ENCODE measurements at places on chromosomes 2 and 18.
A peak's percentile ranks its signal among the peaks of the same experiment; 100 is the strongest.

DNA sequence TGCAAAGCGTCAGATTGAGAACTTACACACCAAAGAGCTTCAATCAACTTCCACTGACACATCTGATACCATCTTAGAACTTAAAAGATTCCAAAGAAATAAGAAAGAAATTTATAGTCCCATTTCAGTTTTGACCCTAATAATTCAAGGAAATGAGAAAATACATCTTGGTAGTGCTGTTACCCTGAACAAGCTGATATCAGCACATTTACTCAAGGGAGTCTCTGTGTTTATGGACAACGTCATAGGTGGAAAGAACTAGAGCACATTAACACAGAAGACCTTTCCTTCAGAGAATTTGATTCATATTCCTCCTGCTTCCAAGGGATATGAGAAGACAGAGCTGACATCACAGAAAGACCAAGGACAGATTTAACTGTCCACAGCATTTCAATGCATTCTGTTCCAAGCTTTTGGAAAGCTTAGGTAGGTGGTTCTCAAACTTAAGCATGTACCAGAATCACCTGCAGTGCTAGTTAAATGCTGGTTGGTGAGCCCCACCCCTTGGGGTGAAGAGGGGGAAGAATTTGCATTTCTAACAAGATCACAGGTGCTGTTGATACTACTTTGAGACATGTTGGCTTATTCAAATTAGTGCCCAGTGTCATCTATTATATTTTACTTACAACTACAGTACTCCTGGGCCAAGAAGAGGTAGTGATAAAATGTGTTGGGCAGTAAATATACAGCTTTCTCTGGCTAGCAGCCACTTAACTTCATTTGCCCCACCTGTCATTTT, 59.8 kb downstream of the LDAH start:
- DNase-seq = no peak

DNA sequence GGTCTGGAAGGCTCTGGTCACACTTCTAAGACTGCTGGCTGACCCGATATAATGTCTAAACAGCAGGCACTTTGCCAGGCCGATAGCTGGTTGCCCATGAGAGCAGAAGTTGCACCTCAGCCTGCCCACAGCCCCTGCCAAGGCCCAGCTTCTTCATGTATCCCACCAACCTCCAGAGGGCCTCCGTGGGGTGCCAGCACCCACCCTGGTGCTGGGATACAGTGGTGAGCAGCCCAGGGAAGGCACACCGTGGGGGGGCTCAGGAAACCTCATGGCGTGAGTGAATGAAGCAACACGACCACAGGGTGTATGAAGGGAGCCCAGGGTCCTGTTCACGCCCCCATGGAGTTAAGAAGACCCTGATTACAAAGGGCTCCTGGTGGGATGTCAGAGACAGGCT, 16.2 kb upstream of the GLI2 start:
- DNase-seq = no peak

DNA sequence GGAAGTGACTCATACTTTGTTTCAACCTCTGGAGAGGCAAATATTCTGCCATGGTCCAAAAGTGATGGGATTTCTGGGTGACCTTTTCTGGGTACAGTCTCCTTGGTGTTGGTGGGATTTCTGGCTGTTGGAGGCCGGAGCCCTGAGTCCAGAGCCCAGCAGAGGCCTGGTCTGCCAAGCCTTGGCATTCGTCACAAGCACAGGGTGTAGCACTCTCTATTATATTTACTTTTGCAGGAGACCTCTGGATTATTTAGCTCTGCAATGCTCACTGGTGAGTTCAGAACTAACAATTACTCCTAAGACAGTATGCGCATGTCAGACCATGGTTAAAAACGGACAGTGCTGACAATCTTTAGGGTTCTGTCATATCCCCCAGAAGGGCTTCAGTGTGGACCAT, 201.6 kb upstream of the TWIST2 start:
- DNase-seq = no peak

DNA sequence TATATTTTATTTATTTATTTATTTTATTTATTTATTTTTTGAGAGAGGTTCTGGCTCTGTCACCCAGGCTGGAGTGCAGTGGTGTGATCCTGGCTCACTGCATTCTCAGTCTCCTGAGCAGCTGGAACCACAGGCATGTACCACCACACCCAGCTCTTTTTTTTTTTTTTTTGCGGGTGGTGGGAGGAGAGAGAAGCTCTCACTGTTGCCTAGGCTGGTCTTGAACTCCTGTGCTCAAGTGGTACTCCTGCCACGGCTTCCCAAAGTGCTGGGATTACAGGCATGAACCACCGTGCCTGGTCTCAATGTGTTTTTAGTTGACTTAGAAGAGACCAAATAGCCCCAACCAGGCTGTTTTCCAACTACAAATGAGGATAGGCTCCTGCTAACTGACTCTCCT, 80.7 kb downstream of the PDCL3 start:
- no peak for DNase-seq

GRCh38 chr2:39141334-39142271, 20.8 kb upstream of the SOS1 start:
- DNase-seq = peak; percentile 43

DNA sequence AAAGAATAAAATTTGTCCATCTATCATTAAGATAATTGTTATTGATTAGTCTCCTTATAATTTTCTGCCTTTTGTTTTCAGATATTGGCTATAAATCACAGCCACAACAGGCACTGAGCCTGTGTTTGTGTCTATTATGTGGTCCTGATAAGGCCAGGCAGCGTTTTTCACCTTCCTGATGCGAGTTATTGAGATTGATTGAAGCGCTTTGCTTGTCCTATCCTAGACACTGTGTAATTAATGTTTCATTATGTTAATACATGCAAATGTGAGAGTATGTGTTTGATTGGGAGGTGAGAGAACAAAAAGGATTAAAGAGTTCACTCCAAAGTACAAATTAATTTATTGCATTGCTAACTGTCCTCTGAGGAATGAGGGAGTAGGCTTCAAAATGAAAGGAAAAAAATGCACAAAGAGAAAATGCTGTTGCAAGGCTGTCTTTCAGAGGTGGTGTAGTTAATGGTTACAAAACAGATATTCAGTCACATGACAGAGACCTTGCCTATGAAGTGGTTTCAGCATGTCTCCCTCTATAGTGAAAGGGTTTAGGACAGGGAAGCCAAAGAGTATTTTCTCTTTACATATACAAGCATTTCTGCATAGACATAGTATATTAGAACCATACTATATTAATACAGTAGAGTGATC, 391.1 kb downstream of the DCC start:
- DNase-seq = no peak

DNA sequence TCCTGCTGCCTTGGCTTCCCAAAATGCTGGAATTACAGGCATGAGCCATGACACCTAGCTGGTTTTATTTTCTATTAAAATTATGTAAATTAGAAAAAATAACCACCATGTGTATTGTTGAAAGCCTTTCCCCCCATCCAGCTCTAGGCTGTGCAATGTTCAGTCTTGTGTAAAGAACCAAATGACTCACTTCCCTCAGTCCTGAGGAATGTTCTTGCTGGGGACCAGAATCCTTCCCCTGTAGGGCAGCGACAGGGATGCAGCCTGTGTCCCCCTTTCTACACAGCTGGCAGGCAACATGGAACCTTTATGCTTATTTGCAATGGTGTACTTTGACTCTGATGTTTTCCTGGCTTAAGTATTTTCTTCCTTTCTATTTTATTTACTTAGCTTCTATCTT, 29.4 kb downstream of the AOX1 start:
- no peak for DNase-seq

GRCh38 chr2:239917125-239917956, 107.8 kb downstream of the NDUFA10 start:
- no peak for DNase-seq

DNA sequence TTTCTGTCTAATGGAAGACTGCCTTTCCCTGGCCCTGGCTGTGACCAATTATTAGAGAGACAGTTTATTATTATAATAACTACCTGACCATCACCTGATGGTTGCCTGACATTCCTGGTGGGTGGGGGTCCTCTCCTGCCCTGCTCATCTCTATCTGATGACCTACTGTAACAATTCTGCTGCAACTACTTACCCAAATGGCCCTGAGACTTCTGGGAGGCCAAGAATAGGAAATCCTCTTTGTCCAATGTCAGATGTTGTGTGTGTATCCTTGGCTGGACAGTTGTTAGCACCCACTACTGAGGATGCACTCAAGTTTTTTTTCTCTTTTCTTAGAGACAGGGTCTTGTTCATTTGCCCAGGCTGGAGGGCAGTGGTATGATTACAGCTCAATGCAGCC, 110.3 kb downstream of the DDX1 start:
- DNase-seq = no peak

DNA sequence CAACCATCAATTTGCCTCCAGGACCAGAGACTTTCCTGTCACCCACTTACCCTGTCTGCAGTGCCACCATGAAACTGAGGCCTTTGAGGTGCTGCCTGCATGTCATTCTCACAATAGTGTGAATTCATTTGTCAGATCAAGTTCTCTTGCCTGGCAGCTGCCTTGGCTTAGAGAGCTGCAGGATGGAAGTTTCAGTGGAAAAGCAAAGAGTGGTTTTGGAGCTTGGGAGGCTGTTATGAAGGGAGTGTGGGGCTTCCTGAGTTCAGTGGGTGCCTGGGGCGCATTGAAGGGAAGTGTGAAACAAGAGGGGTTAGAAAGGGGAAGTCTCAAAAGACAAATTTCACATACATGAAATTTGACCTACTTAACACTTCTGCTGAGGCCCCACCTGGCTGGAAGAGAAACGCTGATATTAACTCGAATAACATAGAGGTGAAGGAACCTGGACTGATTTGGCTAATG, 7.9 kb upstream of the LBH start:
- peak; percentile 57 for DNase-seq

DNA sequence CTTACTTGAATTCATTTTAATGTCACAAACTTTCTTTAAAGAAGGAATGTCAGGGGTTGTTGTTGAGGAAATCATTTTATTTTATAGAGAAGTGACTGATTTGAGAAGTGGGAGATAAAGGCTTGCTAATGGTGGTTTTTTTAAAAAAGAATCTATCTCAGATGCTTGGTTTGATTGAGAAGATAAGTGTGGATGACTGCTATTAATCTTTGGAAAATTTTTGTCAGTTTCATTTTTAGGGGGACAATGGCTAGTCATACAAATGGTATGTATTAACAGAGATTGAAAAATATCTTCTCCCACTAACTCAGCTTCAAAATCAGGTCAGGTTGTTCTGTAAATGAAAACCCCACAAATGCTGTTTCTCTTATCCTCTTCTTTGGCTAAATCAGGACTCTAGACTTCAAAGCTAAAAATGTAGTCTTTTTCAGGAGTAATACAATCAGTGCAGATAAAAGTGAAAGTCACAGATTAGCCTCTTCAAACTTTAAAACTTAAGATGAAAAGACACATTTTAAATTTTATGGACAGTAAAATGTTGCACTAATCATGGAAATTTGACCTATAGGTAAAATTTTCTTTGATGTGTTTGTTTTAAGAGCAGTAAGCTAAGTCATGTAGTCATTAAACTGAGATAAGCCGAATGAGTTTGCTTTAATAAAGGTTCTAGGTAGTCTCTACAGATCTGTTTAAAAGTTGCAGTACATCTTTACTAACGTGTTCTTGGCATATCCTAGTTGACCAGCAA, 674.2 kb upstream of the VRK2 start:
- no peak for DNase-seq

GRCh38 chr2:130795431-130795830, 40.1 kb downstream of the AMER3 start:
- DNase-seq = no peak

DNA sequence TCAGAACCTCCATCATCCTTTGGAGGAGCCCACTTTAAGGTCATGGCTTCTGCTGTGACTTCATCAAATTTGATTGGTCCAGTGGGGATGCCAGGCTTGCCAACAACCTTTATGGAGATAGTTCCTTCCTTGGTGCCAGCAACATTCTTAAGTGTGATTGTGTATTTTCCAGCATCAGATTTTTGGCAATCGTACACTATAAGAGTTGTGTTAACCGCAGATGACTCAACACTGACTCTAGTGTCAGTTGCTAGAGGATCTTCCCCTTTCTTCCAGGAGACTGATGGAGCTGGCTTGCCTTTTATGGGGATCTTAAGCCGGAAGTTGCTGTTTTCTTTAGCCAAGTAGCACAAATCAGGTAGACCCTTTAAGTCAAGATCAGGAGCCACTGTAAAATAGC, 98.7 kb downstream of the PLEKHA3 start:
- DNase-seq = no peak

DNA sequence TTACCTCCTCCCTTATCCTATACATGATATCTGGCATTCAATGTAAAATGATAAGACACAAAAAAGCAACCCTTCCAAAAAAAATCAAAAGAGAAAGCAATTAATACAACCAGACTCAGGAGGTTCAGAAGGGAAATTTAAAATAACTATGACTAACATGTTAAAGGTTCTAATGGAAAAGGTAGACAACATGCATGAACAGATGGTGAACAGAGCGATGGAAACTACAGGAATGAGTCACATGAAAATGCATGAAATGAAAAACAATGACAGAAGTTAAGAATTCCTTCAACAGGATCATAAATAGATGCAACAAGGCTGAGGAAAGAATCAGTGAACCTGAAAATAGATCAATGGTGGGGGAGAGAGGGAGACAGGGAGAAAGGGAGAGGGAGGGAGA, 26.1 kb upstream of the ERCC3 start:
- peak; percentile 8 for DNase-seq

DNA sequence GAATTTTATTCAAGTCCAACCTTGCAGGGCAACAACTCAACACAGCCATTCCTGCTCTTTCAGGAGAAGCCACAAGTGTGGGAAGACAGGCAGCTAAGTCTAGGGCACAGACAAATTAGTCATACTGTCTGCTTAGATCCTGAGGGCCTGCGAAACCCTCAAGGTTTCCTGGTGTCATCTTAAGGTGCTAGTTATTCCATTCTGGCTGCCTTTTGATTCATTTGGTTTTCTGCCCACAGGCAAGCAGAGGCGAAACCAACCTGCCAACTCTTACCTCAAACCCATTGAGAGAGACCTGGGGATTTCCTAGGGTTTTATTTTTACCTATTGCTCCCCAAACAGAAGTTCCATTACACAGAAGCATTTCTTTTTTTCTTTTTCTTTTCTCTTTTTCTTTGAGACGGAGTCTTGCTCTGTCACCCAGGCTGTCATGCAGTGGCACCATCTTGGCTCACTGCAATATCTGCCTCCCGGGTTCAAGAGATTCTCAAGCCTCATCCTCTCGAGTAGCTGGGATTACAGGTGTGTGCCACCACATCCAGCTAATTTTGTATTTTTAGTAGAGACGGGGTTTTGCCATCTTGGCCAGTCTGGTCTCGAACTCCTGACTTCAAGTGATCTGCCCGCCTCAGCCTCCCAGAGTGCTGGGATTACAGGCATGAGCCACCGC, 23.7 kb upstream of the SCYGR1 start:
- DNase-seq = peak; percentile 17

- no peak for DNase-seq
These were observed 1508.0 kb upstream of the NXPH2 start for GRCh38 chr2:140288213-140288612.

DNA sequence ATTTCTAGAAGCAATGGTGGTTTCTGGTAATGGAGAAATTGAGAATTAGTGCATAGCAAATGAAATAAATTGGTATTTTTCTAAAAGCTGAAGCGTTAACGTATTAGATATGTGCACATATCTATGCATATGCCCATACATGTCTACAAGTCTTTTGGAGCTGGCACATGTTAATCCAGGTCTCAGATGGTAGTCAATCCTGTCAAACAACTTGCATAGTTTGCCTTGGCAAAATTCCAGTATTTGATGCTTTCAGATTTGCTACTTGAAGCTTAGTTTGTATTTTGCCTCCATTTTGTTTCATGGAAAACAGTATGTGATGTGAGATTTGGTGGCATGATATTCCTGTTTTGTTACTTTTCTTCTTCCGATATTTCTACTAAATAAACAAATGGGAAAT, 304.6 kb downstream of the PARD3B start:
- DNase-seq = no peak

- no peak for DNase-seq
These were observed 195.3 kb upstream of the SMAD2 start for GRCh38 chr18:48125724-48126123.

All from common myeloid progenitor, CD34-positive (primary cell).